NCI-H1417 (cell line): ENCODE measurements at places on chromosomes 2 and 18.

GRCh38 chr2:54279385-54279784, 23.4 kb upstream of the TSPYL6 start:
- no peak for DNase-seq

- peak; percentile 90 for DNase-seq
These were observed at the start of gene BARD1 for GRCh38 chr2:214808981-214809750. Gene BARD1 (minus strand): TSS chr2:214809683. CDS start chr2:214809569, 114 bp downstream.

GRCh38 chr2:191675807-191676721, 1.9 kb upstream of the NABP1 start:
- no peak for DNase-seq

- DNase-seq = no peak
These were observed 1499.4 kb downstream of the SUCLG1 start for GRCh38 chr2:82959727-82960126.

DNA sequence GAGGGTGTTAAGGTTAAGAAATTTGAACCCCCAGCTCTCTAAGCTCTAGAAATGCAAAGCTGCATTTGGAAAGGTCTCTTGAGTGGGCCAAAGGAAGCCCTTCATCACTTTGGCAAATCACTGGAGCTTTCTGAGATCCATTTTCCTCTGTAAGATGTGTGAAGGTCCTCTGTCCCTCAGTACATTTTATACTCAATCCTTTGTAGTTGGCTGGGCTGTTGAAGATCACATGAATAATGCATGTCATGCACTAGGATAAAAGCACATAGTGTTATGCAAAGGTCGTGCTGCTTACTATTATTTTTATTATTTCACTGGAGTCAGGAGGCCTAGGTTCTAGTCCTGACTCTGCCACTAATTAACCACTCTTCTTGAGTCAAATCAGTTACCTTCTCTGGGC, 124.9 kb downstream of the FSHR start:
- no peak for DNase-seq
